ENCODE measurements at places on chromosomes 3 and 15.

- no peak for DNase-seq
These were observed 18.7 kb upstream of the TMEM41A start for GRCh38 chr3:185517387-185518130.

- DNase-seq, result no peak
These were observed 47.1 kb upstream of the TSEN2 start for GRCh38 chr3:12437221-12437605.

GRCh38 chr3:15331606-15332404 lies 581 bp downstream of the SH3BP5 start:
- DNase-seq, result no peak

DNA sequence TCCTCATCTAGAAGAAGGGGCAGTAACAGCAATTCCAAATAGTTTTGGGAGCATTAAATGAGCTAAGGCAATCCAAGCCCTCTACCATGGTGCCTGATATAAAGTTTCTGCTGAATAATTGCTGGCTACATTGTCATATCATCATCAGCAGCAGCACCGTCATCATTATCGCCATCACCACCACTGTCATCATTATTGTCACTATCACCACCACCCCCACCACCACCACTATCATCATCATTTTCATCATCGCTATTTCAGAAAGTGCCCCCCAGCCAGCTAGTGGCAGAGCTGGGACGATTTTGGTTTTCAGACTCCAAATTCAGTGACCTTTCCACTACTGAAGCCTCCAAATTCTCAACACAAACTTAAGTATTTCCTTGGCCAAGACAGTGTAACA lies 15.0 kb downstream of the XCR1 start:
- no peak for DNase-seq

GRCh38 chr15:67724691-67725375 lies 100.5 kb upstream of the SKOR1 start:
- no peak for DNase-seq

GRCh38 chr3:62073038-62073437 lies 300.3 kb downstream of the FEZF2 start:
- no peak for DNase-seq

- no peak for DNase-seq
These were observed 41.3 kb downstream of the PSMD6 start for GRCh38 chr3:63981980-63982379.

GRCh38 chr3:41094351-41094750 lies 105.0 kb upstream of the CTNNB1 start:
- no peak for DNase-seq

GRCh38 chr3:128544190-128544589 lies 51.2 kb upstream of the GATA2 start:
- no peak for DNase-seq

DNA sequence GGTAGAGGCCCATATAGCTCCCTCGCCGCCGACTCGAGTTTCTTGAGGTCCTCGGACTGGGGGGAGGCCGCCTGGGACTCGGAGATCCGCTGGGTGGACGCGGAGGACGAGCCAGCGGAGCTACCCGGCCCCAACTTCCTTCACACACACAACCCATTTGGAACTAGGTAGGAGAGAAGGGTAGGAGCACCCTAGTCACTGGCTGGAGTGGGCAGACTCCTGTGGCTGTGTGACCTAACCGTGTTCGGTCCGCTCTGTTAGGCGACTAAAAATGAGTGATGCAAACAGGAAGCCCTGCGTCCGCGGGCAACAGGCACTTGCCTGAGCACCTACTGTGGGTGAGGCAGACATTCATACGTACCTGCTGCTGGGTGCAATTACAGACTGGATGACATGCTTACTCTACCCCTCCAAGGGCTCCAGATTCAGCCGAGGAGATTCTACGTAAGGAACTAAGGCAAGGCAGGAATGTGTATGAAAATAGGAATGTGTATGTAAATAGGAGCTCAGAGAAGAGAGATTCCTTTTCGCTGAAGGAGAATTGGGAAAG lies 4.6 kb upstream of the SIN3A start:
- no peak for DNase-seq

DNA sequence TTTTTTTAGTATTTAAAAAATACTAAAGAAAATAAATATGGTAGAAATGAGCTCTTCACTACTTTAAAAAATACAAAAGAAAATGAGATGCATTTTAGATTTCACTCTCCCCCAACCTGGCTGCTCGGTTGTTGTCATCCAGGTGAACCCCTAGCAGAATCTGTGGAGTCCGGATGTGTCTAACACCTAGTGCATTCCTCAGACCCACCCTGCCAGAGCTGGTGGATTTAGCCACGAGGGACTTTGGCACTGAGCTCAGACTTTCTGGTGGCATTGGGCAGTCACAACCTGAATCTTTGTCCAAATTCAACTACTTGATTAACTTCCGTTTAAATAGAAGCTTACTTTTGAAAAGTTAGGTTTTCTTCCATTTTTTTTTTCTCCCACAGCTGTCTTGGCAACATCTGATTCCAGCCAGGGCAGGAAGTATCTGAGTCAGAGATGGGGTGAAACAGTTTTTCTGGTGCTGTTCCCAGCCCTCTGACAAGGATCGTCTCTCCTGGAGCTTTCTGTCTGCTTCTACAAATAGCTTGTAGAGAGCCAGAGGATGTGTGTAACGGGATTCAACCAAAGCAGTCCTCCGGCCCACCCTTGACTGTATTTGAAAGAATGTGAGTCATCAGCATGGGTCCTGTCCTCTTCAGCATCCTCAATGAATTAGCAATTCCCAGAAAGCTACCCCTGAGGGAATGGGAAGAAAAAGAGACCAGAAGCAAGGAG lies 301.8 kb upstream of the MCTP2 start:
- DNase-seq, result no peak

DNA sequence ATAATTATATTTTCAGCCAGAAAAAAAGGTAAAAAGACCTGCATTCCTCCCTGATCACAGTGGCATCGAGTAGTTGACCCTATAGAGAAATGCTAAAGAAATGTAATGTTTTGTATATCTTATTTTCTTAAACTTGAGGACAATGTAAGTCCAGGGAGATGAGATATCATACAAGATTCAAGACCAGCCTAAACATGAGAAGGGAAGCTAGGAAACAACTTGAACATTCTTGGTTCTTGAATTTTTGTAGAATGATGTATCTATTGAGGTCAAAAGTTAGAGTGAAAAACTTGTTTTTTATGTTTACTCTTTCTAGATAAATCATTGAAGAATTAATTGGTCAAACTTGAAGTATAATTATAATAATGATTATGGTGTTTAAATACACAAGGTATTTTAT lies 497.7 kb upstream of the TBL1XR1 start:
- DNase-seq, result no peak

DNA sequence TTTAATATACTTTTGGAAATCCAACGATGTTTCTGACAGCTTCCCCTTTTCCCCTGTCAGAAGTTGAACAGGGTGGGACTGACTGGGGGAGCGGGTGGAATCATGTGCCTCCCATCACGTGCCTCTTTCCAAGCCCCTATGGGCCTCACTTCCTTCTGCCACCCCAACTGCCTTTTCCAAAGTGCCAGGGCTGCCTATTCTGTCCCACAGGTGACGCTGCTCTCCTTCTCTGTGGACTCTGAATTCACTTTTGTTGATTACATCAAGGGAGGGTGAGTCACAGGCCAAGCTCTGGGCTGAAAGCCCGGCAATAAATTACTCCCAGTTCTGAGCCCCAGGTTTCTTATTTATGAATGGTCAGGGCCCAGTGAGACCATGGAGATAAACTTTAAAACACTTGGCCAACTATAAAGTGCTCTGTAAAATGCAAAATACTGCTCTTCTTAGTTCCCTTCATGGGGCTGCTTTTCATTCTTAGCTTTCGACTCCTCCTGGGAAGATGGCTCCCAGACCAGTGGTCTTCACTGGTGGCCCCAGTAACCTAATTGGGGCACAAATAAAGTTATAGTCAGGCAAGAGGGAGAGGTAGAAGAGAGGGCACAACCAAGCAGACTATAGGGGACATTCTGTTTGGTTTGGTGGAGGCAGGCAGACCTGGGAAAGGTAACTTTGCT lies 12.3 kb downstream of the CPNE9 start:
- DNase-seq, result peak; percentile 51

- peak; percentile 31 for DNase-seq
These were observed 36.4 kb upstream of the PRR23E start for GRCh38 chr3:127156338-127157050.

GRCh38 chr3:171456765-171457606 lies 3.2 kb downstream of the TNIK start:
- no peak for DNase-seq

DNA sequence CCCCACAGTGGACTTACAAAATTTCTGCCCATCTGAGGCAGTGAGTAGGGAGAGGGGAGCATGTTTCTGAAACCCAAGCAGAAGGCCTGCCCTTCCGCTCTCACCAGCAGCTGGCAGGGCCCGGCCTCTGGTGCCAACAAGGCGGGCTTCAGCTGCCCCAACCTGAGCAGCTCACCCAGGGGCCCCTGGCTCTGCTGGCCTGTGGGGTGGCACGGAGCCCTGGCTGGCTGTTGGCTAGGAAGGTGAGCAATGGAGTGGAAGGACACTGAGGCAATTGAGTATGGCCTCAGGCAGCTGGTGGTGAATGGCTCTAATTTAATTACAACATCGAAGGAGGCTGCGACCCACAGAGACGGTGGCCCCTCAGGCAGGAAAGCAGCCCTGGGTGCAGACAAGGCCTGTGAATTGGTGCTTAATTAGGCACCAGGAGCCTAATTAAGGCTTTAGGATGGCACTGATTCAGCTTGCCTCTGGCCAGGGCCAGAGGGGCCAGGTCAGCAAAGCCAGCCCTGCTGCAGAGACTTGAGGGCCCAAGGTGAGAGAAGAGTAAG lies 60.9 kb downstream of the ST8SIA2 start:
- no peak for DNase-seq

- no peak for DNase-seq
These were observed 14.2 kb upstream of the PLXNA1 start for GRCh38 chr3:126968391-126969390.

GRCh38 chr3:57659004-57659673 lies 33.7 kb downstream of the DENND6A start:
- DNase-seq, result no peak

DNA sequence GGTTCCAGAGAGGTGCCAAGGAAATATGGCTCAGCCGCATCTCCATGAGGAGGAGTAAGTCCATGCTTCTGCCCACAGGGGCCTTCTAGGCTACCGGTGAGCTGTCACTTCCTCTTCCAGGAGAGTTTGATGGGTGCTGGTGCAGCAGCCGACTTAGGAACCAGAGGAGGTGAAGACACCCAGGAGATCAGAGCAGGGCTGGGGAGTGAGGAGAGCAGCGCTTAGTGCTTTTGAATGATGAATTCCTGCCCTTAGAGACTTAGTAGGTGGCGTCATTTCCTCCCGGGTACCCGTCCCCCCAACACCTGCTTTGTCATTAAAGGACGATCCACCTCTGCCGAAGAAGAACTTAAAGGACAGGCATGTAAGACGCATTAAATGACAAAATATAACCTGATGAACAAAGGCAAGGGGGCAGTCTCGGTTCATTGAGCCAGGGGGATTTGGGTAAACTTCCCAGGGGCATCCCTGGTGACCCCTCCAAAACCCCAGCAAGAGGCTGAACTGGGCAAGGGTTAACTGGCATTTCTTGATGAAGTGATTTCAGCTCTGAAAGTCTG lies 67.6 kb downstream of the HES1 start:
- DNase-seq, result no peak

GRCh38 chr15:100665570-100665969 lies 63.2 kb downstream of the ASB7 start:
- DNase-seq, result no peak

DNA sequence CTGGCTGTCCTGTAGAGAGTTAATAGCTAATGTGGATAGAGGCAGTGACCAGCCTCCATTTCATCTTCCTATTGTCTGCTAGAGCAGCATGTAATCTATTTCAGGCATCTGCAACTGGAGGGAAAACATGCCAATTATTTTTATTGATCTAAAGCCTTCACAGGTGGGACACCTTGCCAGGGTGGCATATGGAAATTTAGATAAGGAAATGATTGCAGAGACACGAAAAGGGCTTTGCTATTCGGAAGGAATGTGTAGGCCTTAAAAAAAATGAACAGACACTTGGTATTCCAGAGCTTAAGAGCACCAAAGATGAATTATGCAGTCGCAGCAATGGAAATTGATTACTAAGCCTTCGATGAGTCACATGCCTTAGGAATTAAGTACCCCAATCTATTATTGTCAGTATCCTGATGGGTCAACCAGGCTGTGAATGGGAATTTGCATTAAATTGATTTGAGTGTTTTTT lies 454.7 kb downstream of the SQOR start:
- DNase-seq, result peak; percentile 30

DNA sequence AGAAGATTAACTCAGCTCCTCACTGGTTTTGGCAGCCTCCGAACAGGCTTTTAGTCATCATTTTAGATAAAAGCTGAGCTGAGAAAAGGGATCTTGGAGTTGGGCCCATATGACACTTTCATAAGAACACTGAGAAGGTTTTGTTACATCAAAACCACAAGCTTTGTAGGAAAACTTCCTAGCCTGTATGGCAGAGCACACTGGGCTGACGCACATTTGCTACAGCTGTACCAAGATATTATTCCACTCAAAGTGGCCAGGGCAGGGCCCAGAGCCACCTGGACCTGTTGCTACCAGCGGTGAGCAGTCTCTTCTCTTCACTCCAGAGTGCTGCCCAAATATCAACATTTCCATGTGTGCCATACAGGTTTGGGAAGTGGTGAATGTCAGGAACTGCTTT lies 160.5 kb upstream of the CCDC54 start:
- DNase-seq, result no peak

- DNase-seq, result no peak
These were observed 64.4 kb upstream of the ETV5 start for GRCh38 chr3:186173224-186173815.

DNA sequence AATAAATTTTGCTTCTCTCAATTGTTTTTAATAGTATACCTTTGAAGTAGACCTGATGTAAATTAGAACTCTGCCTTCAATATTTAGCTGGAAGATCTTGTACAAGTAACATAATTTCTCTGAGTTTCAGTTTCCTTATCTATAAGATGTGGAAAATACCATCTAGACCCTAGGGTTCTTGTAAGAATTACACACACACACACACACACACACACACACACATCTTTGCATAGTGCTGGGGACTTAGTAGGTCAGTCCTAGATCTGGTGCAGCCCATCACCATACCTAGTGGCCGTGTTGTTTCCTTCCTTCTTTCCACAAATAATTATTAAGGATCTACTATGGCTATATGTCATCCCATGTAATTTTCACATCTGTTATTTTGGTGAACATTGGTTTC lies 11.0 kb downstream of the TRAT1 start:
- no peak for DNase-seq

DNA sequence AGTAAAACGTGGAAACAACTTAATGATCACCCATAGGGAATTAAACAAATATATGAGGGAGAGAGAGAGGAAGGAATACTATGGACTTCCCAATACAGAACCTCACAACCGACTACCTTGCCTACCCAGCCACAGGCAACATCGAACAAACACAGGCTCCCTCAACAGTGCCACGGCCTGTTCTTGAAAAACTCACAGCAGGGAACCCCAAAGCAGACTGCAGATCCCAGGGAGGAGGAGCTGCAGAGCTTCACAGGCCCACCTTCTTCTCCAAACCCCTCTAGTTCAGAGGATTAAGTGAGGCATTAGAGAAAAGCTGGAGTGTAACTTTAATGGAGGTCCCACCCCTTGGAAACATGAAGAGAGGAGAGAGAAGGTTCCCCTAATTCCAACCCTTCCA lies 110.2 kb downstream of the ST8SIA2 start:
- no peak for DNase-seq

- DNase-seq, result peak; percentile 52
These were observed 1.1 kb upstream of the LPP start for GRCh38 chr3:188152660-188153436.

- DNase-seq, result no peak
These were observed 18.2 kb upstream of the CLDN16 start for GRCh38 chr3:190369668-190370295.
